Temporal lobe (tissue), 4 donors: ENCODE measurements at places on chromosomes 11 and 22. TPM values are rescaled to one million over a fixed set of nuclear protein-coding genes. Genes with fewer than 3 reads are reported as not detected.

The MMP12 gene
- not detected for total RNA-seq

The OAF gene
- total RNA-seq, result 1.2 TPM

The ACCS gene
- total RNA-seq, result 3.7 TPM

The DTX4 gene
- total RNA-seq, result 41.1 TPM

The OR8G5 gene
- not detected for total RNA-seq

The ACR gene
- total RNA-seq, result not detected

The IL18 gene
- total RNA-seq, result 2.0 TPM

The GSTT2B gene
- total RNA-seq, result 0.74 TPM

The TEAD1 gene
- 22.1 TPM for total RNA-seq

The BDNF gene
- 5.2 TPM for total RNA-seq

The MIEF1 gene
- total RNA-seq, result 17.5 TPM

The C11orf87 gene
- 38.8 TPM for total RNA-seq

The GP1BB gene
- total RNA-seq, result 24.8 TPM

The CLMP gene
- total RNA-seq, result 65.9 TPM

The APBB1 gene
- total RNA-seq, result 202 TPM

The ZW10 gene
- total RNA-seq, result 9.8 TPM

The HIPK3 gene
- 133 TPM for total RNA-seq

The CSNK1E gene
- 134 TPM for total RNA-seq

The SYTL2 gene
- total RNA-seq, result 3.7 TPM

The SPI1 gene
- total RNA-seq, result 1.7 TPM

The OR10A3 gene
- total RNA-seq, result not detected

The MYO7A gene
- 0.49 TPM for total RNA-seq

The APOA1 gene
- total RNA-seq, result 0.49 TPM

The SLC43A3 gene
- 6.1 TPM for total RNA-seq

The P2RY2 gene
- total RNA-seq, result not detected

The KLHDC7B gene
- total RNA-seq, result not detected

The SLC22A6 gene
- total RNA-seq, result 5.7 TPM

The FUT4 gene
- 6.1 TPM for total RNA-seq
